ENCODE measurements at places on chromosomes 11 and 22.

DNA sequence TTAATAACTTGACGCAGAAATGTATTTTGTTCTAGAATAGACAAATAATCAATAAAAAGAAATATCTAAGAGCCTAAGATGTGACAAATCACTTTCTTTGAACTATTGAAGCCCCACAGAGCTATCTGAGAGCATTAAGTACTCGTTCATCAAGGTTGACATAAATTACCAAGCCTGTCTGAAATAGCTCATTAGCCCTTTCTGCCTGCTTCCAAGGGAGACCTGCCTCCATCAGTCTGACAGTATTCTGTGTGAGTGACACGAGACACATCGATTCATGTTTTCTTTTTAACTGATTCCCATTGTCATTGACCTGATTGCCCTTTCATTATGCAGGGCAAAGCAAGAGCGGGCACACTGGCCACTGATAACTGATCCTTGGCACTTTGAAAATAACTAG lies 347.5 kb downstream of the KCNA4 start:
- DNase-seq = no peak

DNA sequence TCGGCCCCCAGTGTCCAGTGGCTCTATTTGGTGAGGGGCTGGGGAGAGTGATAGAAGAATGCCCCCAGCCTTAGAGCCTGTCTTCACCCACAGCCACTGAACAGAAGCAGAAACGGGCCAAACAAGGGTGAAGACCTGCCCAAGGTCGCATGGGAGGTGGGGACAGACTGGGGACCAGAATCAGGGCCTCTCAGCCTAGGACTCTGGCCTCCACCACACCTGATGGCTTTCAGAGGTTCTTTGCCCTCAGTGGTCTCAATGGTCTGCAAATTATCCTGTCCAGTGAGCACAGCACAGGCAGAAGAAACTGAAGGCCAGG lies 4.5 kb upstream of the MYRF start:
- no peak for DNase-seq

GRCh38 chr11:115980337-115981103 lies 476.3 kb upstream of the CADM1 start:
- DNase-seq = no peak

GRCh38 chr11:66126808-66127555 lies 56.9 kb downstream of the PACS1 start:
- DNase-seq = no peak

- no peak for DNase-seq
Measured at GRCh38 chr11:96217206-96217605, 125.8 kb downstream of the MAML2 start.

DNA sequence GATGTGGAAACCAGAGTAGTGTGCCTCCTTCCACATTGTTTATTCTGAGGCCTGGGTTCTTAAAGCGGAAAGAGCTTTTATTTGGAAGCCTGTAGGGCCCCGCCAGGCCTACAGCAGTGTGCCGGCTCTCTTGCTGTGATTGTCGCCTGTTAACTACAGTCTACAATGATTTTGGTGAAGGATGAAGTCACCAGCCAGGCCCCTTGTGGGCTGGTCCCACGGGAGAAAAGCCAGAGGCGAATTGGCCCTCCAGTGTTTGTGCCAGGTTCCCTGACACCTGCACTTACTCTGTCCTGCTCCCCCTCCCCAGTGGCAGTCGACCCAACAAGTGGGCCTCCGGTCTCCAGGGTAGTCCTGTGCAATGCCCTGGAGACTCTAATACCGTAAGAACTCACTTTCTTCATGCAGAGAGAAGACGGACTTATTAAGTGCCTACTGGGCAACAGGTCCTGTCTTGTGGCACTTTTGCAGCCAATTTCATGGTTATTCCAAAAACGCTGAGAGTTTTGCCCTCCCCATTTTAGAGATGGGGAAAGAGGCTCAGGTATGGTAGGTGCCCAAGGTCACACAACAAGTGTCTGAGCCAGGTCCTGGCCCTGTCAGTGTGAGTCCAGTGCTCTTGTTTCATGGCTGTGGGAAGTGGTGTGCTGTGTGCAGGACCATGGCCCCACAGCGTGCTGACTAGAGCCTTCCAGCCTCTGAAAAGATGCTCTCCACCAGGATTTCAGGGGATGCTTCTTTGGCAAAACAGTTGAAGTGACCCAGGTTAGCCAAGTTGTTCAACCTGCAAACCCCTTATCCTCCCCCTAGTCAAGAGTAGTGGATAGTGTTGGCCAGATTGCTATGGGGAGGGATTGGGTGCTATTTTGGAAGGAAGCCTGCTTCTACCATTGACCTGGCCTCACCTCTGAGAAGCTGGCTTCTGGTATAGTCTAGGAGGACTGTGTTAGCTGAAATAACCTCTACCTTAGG lies 1.4 kb downstream of the MICAL2 start:
- DNase-seq = no peak

DNA sequence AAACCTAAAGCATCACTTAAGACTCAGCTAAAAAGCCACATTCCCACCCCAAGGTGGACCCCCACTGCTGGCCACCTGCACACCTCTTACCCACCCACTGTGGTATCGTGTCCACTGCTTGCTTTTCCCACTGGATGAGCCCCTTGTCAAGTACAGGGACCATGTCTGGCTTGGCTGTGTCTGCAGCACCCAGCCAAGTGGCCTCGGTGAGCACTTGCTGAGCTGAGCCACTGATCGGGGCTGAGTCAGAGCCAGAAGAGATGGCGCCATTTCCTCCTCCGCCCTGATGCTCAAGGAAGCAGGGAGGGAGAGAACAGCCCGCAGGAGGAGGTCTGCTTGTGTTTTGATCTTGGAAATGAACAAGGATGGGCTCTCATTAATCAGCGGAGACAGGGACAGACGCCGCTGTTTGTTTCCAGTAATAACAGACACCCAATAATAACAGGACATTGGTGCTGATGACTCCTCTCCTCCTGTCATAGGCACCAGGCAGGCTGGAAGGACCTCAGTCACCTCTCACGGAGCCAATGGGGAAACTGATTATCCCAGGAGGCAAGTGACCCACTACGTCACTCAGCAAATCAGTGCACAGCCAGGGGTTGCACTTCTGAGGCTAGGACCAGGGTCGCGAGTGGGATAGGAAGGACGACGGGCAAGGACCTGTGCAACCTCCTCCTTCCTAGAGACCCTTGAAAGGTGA lies 85.2 kb upstream of the RTL6 start:
- DNase-seq = no peak

- DNase-seq = no peak
Measured at GRCh38 chr11:119684361-119685110, 44.5 kb downstream of the NECTIN1 start.

DNA sequence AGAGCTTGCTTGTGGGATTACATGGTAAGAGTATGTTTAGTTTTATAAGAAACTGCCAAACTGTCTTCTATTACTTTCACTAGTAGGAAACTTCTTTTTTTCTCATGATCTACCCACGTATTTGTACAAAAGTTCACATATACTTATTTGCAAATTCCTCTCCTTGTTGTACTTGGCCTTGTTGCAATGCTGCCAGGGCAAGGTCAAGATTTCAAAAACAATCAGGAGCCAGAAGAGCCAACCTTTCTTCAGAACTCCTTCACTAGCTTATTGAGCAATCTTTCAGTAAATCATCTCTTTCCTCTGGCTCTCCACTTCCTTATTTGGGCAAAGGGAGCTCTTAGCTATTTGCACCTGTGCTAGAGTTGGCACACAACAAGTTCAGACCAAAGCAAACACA lies 9.7 kb downstream of the SRSF8 start:
- no peak for DNase-seq

DNA sequence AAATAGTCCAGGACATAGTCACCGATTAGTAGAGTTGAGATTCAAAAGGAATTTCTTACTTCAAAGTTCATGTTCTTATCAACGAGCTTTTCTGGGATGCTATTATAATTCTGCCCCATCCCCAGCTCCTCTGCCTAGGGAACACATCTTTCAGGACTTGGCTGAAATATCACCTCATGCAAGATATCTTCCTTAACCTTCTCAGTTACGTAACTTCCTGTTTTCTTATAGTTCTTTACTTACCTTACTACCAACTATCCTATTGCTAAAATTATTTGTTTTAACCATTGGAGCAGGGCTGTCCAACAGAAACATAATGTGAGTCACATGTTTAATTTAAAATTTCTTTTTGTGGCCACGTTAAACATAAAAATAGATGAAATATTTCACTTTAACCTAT lies 2.3 kb downstream of the NARS2 start:
- DNase-seq = no peak

DNA sequence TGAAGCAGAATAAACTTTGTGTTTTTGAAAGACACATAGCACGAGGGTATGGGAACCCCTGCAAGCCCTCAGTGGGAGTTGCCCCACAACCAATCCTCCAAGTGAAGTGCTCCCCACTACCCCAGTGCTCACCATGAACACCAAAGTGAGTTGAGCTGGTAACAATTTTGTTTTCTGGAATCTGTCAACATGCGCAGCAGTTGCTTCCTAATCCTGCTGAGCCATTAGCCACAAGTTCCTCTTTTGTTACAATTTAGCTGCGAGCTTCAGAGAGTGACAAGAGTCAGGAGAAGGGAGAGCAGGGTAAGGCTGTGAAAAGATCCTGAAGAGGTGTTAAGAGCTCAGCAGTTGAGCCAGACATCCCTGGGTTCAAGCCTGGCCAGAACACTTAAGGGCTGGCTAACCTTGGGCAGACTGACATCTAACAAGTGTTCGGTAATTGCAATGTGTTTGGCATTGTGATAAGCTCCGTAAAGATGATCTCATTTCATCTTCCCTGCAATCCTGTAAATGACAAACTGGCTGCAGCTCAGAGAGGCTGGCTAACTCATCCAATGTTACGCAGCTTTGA lies 24.1 kb upstream of the ASPHD2 start:
- DNase-seq = no peak

- no peak for DNase-seq
Measured at GRCh38 chr11:69463181-69463994, 18.1 kb upstream of the LINC01488 start.

GRCh38 chr22:26174280-26174679 lies 5.0 kb downstream of the SEZ6L start:
- peak; percentile 74 for DNase-seq

DNA sequence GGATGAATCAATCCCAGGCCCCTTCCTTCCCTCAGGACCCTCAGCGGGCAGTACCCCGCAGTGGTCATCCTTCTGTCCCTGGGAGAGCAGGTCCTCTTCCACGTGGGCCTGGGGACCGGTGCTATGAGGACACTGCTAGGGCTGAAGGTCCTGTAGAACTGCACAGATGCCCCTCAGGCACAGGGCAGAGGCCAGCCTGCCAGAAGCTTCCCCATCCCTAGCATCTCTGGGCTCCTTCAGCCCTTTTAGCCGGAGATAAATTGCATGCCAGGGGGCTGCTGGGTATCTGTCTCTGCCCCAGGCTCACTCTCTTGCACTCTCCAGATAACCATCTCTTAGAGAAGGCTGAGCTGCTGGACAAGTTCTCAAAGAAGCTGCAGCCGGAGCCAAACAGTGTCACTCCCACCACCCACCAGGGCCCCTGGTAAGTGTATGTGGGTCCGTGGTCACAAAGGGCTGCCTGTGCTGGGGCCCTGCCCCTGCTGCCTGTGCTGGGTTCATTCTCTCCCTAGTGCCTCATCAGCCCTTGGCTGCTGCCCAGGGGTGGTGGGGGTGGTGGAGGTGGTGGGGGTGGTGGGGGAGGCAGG lies 2.3 kb downstream of the ATG16L2 start:
- DNase-seq = no peak

GRCh38 chr22:24104307-24105012 lies 76.8 kb upstream of the SUSD2 start:
- no peak for DNase-seq

GRCh38 chr11:21582791-21583190 lies 610.1 kb upstream of the ANO5 start:
- no peak for DNase-seq

DNA sequence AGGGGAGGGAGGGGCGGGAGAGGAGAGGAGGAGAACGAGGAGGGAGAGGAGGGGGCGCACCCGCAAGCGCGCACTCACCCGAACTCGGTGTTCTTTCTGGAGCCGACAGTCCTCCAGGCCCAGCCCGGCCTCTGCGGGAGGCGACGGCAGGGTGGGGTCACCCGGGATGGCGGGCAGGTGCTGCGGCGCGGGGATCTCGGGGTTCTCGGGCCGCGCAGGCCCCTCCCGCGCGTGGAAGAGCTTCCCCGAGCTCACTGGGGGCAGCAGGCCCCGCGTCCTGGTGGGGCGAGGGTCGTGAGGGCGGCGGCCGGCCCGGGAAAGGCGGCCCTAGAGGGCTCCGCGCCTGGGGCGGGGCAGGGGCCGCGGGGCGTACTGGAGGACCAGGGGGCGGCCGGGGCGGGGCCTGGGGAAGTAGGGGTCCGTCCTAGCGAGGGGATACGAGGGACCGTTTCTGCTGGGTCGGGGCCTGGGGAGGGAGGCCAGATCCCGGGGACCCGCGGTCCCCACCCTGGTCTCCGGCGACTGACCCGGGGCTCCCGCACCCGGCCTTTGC lies 5.2 kb downstream of the LMNTD2 start:
- no peak for DNase-seq

DNA sequence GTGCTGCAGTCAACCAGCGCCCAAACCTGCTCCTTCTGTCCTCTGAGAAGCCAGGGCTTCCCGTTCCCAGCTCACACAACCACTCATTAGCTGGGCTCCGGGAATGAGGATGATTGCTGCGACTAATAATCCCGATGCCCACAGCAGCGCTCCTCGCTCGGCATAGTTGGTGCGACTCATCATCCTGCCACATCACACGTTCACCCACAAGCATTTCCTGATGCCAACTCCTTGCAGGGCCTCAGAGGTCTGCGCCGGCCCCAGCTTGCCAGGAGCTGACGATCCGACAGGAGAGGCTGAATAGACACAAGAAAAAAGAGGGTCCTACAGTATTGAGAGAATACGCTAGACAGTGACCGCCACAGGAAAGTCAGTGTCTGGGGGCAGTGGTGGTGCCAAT lies 10.6 kb upstream of the CSNK1E start:
- no peak for DNase-seq

DNA sequence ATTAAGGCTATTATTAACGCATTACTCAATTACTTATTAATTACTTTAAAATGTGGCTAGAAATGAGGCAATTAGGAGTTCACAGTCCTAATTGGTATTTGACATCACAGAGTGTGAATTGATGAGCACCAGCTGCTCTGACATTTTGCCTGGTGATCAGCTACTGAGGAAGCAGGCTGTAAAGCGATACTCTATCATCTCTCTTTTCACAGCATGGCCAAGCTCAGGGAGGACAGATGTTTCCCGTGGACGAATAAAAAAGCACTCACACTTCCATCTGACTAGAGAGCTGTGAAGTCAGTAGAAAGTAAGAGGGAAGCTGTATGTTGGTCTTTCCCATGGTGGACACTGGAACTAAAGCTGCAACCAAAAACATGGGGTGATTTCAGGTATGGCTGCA lies 29.1 kb upstream of the SYT9 start:
- DNase-seq = no peak

GRCh38 chr22:31607696-31608095 lies 54.3 kb downstream of the PISD start:
- no peak for DNase-seq
